T-helper 9 cell (primary cell): ENCODE measurements at places on chromosomes 2 and 18.

- DNase-seq = no peak
Observed at GRCh38 chr18:57780706-57781347, 22.3 kb downstream of the ATP8B1 start.

DNA sequence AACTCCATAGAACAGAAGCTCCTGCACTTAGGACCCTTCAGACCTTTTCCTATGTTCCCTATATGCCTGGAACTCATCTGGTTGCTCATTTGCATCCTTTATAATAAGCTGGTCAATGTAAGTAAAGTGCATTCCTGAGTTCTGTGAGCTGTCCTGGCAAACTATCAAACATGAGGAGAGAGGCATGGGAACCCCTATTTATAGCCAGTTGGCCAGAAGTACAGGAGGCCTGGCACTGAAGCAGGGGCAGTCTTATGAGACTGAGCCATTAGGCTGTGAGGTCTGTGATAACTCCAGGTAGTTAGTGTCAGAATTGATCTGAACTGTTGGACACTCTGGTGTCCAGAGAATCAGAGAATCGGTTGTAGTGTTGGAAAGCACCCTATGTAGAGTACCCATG lies 88.4 kb downstream of the EHD3 start:
- no peak for DNase-seq

- no peak for DNase-seq
Observed at GRCh38 chr2:221112744-221113143, 459.4 kb downstream of the EPHA4 start.

DNA sequence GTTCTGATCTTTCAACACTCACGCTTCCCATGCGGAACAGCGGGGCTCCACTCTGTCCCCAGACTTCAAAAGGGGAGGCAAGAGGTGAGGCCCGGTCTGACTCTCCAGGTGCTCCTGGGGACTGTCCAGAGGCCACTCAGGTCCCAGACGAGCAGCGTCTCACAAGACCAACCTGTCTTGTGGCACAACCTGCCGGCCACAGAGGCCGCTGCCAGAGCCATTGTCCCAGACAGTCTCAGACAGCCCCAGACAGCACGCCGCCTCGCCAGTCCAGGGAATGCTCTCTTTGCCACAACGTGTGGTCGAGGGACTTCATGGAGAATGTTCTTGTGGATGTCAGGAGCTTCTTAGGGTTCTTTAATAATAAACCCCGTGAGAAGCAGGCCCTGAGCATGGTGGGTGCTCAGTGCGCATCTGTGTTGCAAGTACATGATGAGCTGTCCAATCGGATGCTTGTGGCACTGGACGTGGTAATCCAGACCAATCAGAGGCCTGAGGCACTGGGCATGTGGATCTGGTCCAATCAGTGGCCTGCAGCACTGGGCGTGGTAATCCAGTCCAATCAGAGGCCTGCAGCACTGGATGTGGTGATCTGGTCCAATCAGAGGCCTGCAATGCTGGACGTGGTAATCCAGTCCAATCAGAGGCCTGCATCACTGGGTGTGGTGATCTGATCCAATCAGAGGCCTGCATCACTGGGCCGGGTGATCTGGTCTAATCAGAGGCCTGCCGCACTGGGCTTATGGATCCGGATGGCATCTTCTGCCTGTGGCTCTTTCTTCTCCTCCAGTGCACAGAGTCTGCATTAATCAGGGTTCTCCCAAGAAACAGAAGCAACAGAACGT lies 76.4 kb downstream of the TMEM18 start:
- no peak for DNase-seq

DNA sequence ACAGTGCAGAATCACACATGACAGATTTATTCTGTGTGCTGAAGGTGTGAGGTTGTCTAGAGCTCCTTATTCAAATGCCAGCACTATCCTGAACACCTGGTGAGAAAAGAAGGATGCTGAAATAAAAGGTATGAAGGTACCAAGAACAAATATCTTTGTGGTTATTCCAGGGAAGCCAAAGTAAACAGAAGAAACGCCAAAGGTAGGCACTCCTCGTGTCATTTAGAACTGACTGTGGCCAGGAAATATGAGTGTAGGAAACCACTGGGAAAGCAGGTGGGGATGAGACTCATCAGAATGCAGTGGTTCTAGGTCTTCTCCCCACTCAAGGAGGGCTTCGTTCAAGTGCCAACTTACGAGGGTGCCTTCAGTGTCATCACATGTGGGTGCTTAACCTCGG lies 80.8 kb downstream of the KIF5C start:
- DNase-seq = no peak

- no peak for DNase-seq
Observed at GRCh38 chr2:101151859-101152271, 683 bp upstream of the TBC1D8 start.

- no peak for DNase-seq
Observed at GRCh38 chr2:156456616-156457015, 20.4 kb downstream of the GPD2 start.

GRCh38 chr2:5433855-5434254 lies 258.3 kb upstream of the SOX11 start:
- no peak for DNase-seq

- no peak for DNase-seq
Observed at GRCh38 chr2:108399479-108399878, 21.7 kb downstream of the SULT1C4 start.

DNA sequence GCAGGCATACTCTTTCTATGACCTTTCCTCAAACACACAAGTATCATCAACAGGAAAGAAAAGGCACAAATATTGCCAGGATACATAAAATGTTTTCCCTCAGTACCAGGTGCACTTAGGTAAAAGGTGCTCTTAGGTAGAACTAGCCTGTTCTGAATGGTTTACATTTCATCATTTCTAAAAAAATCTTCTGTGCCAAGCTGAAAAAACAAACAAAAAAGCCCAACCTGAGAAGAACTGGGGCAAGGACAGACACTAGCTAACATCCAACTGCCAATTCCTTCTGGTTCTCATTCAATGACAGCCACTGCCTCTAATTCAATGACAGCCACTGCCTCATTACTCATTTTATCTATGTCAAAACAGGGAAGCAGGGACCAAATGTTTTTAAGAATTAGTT lies 68.5 kb downstream of the SPIRE1 start:
- DNase-seq = no peak

DNA sequence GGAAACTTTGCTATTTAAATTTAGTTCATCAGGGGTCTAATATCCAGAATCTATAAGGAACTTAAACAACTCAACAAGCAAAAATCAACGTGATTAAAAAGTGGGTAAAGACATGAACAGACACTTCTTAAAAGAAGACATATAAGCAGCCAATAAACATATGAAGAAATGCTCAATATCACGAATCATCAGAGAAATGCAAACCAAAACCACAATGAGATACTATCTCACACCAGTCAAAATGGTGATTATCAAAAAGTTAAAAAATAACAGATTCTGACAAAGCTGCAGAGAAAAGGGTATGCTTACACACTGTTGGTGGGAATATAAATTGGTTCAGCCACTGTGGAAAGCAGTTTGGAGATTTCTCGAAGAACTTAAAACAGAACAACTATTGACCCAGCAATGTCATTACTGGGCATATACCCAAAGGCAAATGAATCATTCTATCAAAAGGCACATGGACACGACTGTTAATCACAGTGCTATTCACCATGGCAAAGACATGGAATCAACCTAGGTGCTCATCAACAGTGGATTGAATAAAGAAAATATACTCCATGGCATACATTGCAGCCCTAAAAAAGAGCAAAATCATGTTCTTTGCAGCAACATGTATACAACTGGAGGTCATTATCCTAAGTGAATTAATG lies 189.9 kb downstream of the SLC4A10 start:
- DNase-seq = no peak

DNA sequence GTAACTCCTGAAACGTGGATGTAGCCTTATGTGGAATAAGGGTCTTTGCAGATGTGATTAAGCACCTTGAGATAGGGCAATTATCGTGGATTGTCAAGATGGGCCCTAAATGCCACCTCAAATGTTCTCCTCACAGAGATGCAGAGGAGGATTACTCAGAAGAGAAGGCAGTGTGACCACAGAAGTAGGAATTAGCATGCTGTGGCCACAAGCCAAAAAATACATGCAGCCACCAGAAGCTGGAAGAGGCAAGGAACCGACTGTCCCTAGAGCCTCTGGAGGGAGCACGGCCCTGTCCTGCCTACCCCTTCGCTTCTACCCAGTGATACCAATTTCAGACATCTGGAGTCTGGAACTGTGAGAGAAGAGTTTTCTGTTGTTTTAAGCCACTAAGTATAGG lies 47.3 kb upstream of the MGAT5 start:
- no peak for DNase-seq
